Activated effector memory CD4-positive, alpha-beta T cell treated with Interleukin-2 at 50 U/mL for 16 hours (primary cell): ENCODE measurements at places on chromosomes 13 and 19.

- no peak for DNase-seq
Observed at GRCh38 chr13:21256351-21256761, 79.9 kb downstream of the MRPL57 start.

DNA sequence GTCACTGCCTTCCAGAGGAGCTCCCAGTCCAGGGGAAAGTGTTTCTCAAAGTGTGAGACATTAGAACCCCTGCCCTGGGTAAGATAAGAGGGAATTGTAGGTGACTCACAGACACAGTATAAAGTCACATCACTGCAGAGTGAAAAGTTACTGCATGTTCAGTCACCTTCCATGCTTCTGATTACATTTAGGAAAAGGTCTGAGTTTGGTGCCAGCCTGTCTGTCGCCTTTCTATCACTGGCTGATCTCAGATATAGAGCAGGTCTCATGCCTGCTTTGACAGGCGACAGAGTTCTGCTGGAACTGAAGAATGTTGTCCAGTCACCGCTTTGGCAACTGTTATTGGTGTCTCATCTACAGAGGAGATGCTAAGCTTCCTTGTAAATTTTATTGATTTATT is 1078.6 kb downstream of the UQCRFS1 start:
- no peak for DNase-seq

GRCh38 chr13:23356368-23356767 is 77.1 kb downstream of the SACS start:
- no peak for DNase-seq

DNA sequence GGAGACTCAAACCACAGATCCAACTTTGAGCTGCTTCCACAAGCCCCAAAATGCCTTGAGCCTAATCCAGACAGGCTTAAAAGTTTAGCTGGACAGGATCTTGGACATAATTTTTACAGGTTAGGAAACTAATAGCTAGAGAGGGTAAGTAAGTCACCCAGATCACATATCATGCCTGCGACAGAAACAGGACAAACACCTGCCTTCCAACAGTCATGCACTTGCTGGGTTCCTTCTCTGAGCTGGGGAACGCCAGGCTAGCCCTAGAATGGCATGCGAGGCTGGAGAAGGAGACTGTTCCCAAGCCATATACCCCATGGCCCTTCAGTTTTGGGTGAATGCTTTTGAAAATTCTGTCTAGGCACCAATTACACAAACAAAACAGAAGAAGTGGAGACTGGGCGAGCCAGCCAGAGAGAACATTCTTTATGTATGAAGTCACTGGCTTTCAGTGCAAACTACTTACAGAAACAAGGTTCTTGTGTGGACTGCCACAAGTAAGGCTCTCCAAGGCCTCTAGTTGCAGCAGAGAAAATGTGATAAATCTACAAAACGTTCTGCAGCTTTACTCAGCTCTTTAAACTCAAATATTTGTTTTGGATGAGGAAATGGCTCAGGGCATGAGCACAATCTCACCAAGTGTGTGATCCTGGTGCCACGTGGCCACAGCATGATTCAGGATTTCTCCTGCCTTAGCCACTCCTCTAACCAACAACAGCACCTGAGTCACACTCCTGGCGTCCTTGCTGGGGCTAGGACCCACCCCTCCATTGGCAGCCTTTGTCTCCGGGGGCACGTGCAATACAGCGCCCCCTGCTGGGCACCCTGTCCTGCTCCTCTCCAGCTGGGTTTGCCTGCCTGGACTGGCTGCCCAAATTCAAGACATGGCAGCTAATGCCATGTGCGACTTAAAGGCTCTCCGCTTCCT is 73.4 kb upstream of the UBL3 start:
- DNase-seq, result peak; percentile 33

DNA sequence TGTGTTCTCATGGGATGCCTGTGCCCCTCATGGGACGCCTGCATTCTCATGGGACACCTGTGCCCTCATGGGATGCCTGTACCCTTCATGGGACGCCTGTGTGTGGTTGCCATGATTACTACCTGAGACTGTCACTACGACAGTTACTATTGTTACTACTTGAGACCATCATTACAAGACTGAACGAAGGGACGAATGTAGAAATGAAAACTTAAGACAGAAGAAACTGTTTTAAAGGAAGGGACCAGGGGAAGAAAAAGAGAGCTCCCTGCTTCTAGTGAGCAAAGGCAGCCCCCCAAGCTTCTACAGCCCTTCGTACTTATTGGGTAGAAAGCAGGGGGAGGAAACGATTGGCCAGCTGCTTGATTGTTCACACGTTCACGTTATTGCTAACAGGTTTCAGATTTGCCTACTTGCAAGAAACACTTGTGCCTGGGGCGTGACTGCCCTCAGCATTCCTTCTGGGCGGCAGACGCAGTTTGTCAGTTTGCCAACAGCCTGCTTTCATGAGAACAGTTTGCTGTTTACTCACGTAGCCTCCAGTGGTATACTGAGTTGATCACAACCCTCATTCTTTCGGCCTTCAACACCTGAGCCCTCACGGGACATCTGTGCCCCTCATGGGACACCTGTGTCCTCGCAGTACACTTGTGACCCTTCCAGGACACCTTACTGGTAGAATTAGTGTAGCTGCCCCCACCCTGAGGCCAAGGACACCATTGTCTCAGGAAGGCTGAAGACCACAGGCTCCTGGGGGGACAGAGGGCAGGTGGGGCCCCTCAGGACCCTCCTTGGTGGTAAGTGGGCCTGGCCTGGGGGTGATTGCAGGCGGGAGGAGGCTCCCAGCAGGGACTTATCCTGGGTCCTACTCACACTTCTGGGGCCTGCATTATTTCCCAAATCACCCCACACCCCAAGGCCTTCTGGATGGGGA is 2.5 kb upstream of the S1PR4 start:
- DNase-seq, result peak; percentile 28

GRCh38 chr19:13262450-13262849 is 112.2 kb downstream of the IER2 start:
- DNase-seq, result no peak

DNA sequence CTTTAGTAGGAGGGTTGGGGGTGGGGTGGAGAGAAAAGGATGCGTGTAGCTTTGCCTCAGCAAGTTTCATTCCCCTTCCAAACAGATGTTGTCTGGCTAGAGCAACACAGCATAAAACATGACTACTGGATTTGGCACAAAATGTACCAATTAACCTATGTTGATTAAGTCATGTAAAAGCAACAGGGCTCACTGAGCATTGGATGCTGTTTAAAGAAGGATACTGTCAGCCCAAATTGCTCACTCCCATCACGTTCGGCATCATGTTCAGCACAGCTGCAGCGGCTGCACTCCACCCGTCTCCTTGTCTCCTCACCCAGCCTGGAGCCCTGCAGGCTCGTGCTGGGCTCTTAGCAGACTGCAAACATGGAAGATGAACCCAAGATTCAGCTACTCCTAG is 77.5 kb downstream of the DLEU7 start:
- no peak for DNase-seq

DNA sequence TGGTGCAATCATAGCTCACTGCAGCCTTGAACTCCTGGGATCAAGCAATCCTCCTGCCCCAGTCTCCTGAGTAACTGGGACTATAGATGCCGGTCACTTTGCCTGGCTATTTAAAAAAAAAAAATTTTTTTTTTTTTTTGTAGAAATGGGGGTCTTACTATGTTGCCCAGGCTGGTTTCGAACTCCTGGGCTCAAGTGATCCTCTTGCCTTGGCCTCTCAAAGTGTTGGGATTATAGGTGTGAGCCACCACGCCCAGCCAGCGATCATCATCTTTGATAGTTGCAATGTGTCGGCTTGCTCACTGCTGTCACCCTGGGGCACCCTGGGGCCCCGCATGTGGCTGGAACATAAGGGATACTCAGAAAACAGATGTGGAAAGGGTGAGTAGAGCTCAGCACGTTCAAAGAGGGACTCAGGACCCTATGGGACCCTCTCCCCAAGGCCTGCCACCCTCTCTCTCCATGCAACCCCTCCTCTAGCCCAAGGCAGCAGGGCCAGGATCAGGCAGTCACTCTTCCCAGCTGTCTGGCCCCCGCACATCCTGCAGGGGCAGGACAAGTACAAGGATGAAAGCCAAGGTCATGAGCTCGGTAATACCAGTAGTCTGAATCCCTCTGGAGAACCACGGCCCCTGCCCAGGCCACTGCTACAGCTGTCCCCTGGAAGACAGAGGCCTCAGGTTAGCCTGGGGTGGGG is 6.5 kb upstream of the CCL25 start:
- no peak for DNase-seq
